GM12878 (cell line): ENCODE measurements at places on chromosomes 6 and 20. TPM values are rescaled to one million over a fixed set of nuclear protein-coding genes. Genes with fewer than 3 reads are reported as not detected.

The SFTA2 gene
- total RNA-seq = 0.92 and 0.93 TPM in 2 replicates

The TAP2 gene
- total RNA-seq = 77.2 and 87.3 TPM in 2 replicates

The COL11A2 gene
- 0.51 and 0.53 TPM in 2 replicates for total RNA-seq

The LPIN3 gene
- total RNA-seq = 0.49 and 0.51 TPM in 2 replicates

The THBS2 gene
- total RNA-seq = 0.05 and 0.10 TPM in 2 replicates

The BLOC1S5 gene
- 11.9 and 13.2 TPM in 2 replicates for total RNA-seq

The TUBB1 gene
- not detected in 2 replicates for total RNA-seq

The APOM gene
- 3.8 and 4.1 TPM in 2 replicates for total RNA-seq

The TREML1 gene
- total RNA-seq = not detected in 2 replicates

The CNR1 gene
- 15.4 TPM in 2 replicates for total RNA-seq

The RING1 gene
- 24.1 and 24.9 TPM in 2 replicates for total RNA-seq

The SPEF1 gene
- total RNA-seq = not detected in 2 replicates

The AGER gene
- total RNA-seq = 15.4 and 15.7 TPM in 2 replicates

The VIP gene
- 0.23 TPM in 1 of 2 replicates, not detected in the other for total RNA-seq

The TMEM200A gene
- 7.6 and 9.0 TPM in 2 replicates for total RNA-seq

The TREM1 gene
- total RNA-seq = 0.44 and 0.77 TPM in 2 replicates

The ZNF292 gene
- 31.1 and 33.9 TPM in 2 replicates for total RNA-seq

The PSORS1C2 gene
- not detected in 2 replicates for total RNA-seq

The PPIL6 gene
- 0.37 TPM in 1 of 2 replicates, not detected in the other for total RNA-seq

The GSTA3 gene
- not detected in 2 replicates for total RNA-seq

The POLR3F gene
- total RNA-seq = 8.1 and 8.7 TPM in 2 replicates

The TRIM15 gene
- 0.08 TPM in 1 of 2 replicates, not detected in the other for total RNA-seq

The CCN6 gene
- not detected in 2 replicates for total RNA-seq

The DEF6 gene
- 58.1 and 66.3 TPM in 2 replicates for total RNA-seq

The TOMM34 gene
- total RNA-seq = 37.1 and 37.9 TPM in 2 replicates

The NKAPL gene
- total RNA-seq = 0.11 and 0.18 TPM in 2 replicates

The CCN2 gene
- 0.43 and 0.62 TPM in 2 replicates for total RNA-seq

The SLC35F1 gene
- 0.05 TPM in 1 of 2 replicates, not detected in the other for total RNA-seq

The EEF1A2 gene
- 0.56 and 0.74 TPM in 2 replicates for total RNA-seq

The CRISP3 gene
- not detected in 2 replicates for total RNA-seq

The FUCA2 gene
- total RNA-seq = 33.2 and 33.6 TPM in 2 replicates

The FAM209B gene
- total RNA-seq = 0.44 TPM in 1 of 2 replicates, not detected in the other

The SLC22A16 gene
- total RNA-seq = not detected in 2 replicates

The GJA10 gene
- total RNA-seq = not detected in 2 replicates

The SLC52A3 gene
- not detected in 2 replicates for total RNA-seq

The EPPIN gene
- total RNA-seq = not detected in 2 replicates

The MTFR2 gene
- 13.6 and 17.6 TPM in 2 replicates for total RNA-seq

The TRIM26 gene
- 76.4 and 79.6 TPM in 2 replicates for total RNA-seq

The C6orf136 gene
- 24.1 and 27.5 TPM in 2 replicates for total RNA-seq

The BCL2L1 gene
- total RNA-seq = 55.1 and 60.0 TPM in 2 replicates

The USP49 gene
- 7.7 TPM in 2 replicates for total RNA-seq

The KIAA0408 gene
- total RNA-seq = not detected in 2 replicates

The CYP21A2 gene
- 0.61 and 0.92 TPM in 2 replicates for total RNA-seq
